ENCODE measurements at places on chromosomes 4 and X. TPM values are rescaled to one million over a fixed set of nuclear protein-coding genes. Genes with fewer than 3 reads are reported as not detected.

DNA sequence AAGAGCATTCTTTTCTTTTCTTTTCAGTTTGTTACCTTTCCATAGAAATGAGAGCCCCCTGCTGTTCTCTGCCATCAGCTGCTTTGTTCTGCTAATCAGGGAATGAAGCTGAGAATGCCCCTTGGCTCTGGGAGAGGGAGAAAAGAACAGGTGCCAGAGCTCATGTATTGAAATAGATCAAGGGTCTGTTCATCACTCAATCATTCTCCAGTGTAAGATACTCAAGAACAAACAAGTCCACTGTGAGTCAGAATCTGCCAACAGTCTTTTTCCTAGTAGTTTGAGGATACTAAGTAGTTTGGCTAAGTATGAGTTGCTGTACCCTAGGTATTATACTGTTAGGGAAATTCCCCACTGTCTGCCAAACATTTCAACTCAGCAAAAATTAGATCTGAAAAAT, 144.3 kb downstream of the RTL3 start:
- DNase-seq, result peak; percentile 90

GRCh38 chrX:11352296-11352741, 59.1 kb downstream of the AMELX start:
- DNase-seq, result no peak

The ODAPH gene
- total RNA-seq, result 0.53 TPM

DNA sequence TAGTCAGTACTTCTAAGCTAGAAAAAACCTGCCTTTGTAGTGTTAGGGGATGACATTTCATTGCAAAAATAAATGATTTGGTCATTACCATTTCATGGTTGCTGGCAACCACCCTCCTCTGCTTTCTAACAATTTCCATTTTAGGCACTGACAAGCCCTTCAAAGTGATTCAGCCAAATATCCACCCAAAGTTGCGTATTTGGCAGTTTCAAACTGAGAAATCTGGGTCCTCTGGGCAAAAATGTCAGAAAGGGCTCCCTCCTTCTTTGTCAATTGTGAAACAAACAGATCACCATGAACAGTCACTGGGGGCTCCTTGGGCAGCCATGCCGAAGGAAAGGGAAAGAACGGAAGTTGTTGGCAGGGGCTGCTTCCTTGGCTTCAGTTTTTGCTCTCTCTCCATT, 33.0 kb downstream of the PLAC1 start:
- no peak for DNase-seq

The RAB33A gene
- total RNA-seq, result not detected

The HERC5 gene
- total RNA-seq, result 18.7 TPM

The XPNPEP2 gene
- not detected for total RNA-seq

DNA sequence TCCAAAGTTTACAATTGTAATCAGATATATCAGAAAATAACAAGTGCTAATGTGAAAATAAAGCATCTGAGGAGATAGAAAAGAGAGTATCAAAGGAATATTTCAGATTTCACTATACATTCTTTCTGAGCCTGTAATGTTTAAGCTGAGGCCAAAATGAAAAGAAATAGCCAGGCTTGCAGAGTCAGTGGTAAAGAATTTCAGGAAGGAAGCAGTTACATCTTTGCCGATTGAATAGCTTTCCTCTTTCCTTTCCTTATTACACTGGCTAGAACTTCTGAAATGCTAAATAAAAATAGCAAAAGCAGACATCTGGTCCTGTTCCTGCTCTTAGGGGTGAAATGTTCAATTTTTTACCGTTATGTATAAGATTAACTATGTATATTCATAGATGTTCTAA, 1441.6 kb upstream of the PCDH7 start:
- DNase-seq, result peak; percentile 35

- no peak for DNase-seq
These were observed 14.6 kb downstream of the PLP1 start for GRCh38 chrX:103791228-103791627.
